ENCODE measurements at places on chromosomes 2 and 18.

DNA sequence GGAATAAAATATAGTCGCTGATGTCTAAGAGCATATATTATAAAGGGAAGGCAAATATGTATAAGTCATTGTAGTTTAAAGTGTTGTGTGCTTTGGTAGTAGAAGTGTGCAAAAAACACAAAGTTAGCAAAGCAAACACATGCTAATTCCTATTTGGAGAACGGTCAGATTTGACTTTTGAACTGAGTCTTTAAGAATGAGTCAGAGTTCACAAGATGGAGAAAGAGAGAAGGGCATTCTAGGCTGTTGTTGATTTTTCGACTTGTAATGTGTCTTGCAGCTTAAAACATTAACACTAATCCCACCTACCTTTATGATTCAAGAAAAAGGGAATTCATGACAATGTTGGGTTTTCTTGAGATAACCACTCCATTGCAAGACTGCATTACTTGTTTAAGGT, 98.1 kb downstream of the CRIM1 start:
- DNase-seq: no peak

DNA sequence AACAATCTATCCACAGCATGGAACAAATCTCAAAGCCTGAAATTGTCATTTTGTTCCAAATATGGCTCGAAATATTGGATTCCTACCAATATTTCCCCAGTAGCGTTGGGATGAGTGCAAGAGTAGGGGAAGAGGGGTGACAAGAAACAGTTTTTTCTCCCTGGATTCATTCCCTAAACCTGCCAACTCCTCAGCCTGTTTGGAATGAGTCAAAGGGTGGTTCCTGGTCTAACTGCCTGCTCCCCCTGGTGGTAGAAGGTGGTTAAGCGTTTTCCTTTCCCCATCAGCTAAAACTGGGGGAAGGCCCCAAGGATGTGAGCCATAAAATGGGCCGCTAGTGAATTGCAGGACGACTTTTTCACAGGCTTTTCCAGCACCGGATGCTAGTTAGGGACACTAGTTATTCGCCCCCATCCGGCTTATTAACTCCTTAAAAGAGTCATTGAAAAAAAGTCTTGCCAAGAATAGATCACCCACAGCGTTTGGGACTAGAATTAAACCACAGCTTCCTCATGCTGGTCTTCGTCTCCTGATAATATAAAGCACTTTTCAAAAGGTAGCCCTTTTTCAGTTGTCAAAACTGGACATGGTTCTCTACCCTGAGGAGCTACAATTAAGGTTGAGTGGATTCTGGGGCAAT, 72.5 kb downstream of the DHRS9 start:
- peak; percentile 50 for DNase-seq

- no peak for DNase-seq
These were observed 40.1 kb downstream of the AMER3 start for GRCh38 chr2:130795431-130795830.

- no peak for DNase-seq
These were observed 852 bp downstream of the POLI start for GRCh38 chr18:54269893-54270844.

DNA sequence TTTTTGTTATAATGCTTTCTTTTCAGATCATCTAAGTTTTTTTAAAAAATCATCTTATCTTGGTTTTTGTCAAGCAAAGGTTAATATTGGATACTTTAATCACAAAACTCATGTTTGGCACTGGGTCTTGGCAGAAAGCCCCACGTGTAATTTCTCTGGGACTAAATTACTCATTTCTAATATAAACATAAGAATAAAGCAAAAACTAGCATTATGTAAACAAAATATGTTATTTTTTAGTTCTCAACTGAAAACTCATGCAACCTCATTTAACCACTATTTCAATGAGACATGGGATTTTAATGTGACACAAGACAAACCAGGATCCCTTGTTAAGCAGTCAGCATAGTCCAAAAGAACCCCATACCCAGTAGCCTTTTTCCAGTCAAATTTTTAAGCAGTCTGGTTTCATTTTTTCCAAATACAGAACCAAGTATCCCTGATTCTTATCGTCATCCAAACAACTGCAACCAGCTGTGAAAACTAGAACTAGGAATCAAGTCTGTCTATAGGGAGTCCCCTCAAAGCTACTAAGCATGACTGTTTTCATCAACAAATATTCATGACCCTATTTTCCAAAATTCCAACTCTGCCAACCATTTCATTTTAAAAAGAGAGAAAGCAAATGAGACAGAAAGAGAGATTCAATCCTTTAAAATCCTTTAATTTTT, 27.1 kb downstream of the PID1 start:
- no peak for DNase-seq

GRCh38 chr2:195612611-195613495, 44.2 kb upstream of the SLC39A10 start:
- DNase-seq: no peak

DNA sequence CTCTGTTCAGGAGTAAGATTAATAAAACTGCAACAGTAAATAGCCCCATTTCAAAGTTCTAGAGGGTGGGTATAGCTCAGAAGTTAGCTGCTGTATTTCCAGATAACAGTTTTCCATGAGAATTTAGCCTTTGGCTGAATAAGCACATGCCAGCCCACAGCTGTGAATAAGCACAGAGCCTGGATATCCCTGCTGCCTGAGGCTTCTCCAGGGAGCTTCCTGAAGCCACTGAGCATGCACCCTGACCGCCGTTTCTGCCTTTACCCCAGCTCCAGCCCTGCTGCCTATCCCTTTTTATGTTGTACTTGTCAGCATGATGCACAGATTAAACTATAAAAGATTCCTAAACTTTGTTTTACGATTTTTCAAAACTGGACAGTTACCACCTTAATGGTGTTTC, 85.3 kb downstream of the FEZ2 start:
- no peak for DNase-seq

GRCh38 chr2:12704378-12704777, 12.4 kb upstream of the TRIB2 start:
- DNase-seq: no peak

All from GM13976 (cell line).